ENCODE measurements at places on chromosomes 16 and 17.

DNA sequence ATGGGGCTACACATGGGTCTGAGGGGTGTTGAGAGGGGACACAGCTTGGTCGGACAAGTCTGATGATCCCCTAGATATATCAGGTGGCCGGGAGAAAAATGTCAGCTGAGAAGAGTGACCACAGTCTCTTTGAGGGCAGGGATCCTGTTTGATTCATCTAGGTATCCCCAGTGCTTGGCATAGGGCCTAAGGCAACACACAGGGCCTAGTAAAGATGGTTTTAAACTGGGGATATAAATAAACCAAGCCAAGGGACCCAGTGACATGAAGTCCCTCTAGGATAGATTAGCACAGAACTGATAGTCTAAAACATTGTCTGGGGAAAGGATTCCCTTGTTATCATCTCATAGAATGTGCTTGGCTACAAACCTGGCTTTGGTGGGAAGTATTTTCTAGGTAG lies 1.4 kb downstream of the ERCC4 start:
- DNase-seq, result no peak

- DNase-seq, result no peak
Measured at GRCh38 chr16:25859645-25860044, 167.9 kb downstream of the HS3ST4 start.

- DNase-seq, result no peak
Measured at GRCh38 chr16:51834133-51834532, 683.1 kb upstream of the SALL1 start.

GRCh38 chr16:21001262-21001661 lies 100.7 kb downstream of the LYRM1 start:
- DNase-seq, result no peak

- DNase-seq, result no peak
Measured at GRCh38 chr16:4899474-4899846, 37.5 kb downstream of the PPL start.

DNA sequence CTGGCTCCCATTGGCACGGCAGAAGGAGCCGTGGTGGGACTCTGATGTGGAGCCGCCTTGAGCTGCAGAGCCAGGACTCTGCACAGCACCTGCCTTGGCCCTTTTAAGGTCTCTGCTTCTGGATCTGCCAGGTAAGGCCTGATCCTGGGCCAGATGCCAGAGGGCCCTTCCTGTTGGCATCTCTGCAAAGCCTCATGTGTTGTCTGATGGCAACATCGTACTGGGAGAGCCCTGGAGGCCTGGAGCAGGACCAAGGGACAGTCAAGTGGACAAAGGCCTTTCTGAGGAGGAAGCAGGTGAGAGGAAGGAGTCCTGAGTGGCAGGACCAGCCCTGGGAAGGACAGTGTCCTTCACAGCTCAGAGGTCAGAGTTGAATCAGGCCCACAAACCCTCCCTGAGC lies 26.1 kb downstream of the SOCS1 start:
- DNase-seq, result no peak

GRCh38 chr16:85863384-85863774 lies 35.6 kb upstream of the IRF8 start:
- DNase-seq, result no peak

DNA sequence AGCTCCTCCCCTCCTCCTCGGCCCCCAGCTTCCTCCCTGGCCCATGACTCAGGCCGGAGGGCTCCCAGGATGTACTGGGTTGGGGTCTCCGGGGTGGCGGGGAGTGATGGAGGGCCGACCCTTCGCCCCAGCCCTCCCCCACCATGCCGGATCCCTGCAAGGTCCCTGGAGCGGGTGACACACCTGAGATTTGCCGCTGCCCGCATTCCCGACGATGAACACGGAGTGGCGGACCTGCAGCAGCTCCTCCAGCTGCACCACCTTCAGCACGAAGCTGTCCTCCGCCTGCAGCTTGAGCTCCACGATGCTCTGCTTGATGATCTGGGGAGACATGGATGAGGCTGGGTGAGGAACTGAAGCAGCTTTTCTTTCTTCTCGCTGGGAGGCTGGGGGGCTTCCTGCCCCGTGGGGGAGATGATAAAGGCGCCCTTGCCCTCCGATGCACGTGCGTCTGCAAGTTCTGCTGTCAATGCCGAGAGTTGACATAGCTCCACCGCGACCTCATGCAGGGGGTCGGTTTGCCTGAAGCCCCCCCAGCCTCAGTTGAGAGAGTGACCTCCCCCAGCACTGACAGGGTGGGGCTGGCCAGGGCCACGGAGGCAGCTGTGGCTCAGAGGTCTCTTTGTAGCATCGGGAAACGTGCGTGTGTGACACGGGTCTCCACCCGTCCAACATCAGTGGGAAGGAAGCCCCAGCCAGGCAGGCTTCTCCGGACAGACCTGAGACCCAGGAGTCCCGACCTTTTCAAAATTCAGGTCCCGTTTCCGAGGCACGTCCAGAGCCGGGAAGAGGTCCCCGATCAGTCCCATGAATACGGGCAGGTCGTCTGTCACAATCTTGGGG lies 83.1 kb downstream of the DNAH17 start:
- no peak for DNase-seq

DNA sequence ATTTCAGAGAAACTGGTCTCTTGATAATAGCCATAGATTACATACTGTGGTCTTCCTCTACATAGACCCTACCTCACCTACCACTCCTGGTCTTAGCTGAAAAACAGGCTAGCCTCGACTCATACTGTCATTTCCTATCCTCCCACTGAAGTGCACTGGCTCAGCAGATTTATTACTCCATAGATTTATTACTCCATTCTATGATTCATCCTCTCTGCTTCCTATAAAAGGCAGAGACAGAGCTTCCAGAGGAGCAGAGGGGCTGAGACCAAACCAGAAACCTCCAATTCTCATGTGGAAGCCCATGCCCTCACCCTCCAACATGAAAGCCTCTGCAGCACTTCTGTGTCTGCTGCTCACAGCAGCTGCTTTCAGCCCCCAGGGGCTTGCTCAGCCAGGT lies at the start of gene CCL7:
Gene CCL7, plus strand, starts transcription at position 253 of the 400 bp plus-strand sequence. Its CDS starts 70 bp downstream, at position 323.
- peak; percentile 9 for DNase-seq

DNA sequence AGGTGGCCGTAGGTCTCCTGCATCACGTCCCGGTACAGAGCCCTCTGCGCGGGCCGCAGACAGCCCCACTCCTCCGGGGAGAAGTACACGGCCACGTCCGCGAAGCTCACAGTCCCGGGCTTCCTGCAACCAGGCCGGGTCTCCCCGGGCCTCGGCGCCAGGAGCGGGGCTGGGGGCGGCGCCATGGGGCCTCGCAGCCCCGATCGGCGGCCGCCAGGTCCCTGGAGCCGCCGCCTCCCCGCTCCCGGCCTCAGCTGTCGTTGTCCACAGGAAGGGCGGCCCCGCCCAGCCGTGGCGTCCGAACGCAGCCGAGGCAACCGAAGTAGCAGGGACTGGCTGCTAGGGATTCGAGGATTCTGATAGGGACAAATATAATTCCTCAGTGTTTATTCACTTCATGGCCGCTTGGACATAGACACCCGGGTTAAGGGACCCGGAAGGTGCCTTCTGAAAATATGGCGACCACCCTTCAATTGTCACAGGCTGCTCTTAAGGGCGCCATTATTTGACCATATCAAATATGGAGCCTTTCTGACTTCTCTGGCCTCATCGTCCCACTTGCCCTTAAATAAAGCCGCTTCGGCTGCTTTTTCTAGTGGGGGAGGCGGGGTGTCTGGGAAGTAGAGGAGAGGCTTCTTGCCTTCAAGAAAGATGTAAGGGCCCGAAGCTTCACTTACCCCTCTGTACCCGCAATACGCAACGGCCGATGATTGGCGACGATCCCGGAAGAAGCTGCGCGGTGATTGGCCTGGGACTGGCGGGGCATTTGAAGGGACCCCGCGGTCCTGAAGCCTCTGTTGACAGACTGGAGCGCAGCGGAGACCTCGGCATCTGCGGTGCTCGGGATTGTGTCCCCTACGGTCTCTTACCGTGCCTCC lies at the start of gene ZNF688:
Gene ZNF688, minus strand, starts transcription at position 270 of the 878 bp plus-strand sequence. Its CDS starts 85 bp downstream, at position 185.
- DNase-seq, result peak; percentile 95

GRCh38 chr17:44079877-44080821 lies 9.6 kb downstream of the G6PC3 start:
- no peak for DNase-seq

DNA sequence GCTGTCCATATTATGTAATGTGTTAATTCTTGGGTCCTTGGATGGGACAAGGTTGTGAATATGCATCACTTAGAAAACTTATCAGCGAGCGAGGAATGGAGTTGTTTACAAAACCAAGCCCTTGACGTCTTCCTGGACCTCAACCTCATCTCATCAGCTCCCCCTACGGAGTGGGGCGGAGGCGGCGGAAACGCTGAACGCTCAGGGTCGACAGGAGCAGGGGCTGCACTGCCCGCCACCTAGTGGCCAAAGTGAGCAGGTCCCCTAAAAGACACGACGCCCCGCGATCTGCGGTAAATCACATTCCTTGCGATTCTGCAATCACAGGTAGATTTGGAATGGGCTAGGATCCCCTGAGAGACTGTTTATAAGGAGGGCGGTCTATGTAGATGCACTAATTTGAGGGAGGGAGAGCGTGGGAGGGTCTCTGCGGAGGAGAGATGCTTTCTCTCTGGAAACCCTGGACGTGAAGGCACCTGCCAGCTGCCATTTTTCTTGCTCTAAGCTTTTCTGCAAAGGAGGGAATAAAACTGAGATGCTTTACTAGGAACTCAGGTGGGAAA lies 5.4 kb upstream of the ICAM2 start:
- peak; percentile 82 for DNase-seq

DNA sequence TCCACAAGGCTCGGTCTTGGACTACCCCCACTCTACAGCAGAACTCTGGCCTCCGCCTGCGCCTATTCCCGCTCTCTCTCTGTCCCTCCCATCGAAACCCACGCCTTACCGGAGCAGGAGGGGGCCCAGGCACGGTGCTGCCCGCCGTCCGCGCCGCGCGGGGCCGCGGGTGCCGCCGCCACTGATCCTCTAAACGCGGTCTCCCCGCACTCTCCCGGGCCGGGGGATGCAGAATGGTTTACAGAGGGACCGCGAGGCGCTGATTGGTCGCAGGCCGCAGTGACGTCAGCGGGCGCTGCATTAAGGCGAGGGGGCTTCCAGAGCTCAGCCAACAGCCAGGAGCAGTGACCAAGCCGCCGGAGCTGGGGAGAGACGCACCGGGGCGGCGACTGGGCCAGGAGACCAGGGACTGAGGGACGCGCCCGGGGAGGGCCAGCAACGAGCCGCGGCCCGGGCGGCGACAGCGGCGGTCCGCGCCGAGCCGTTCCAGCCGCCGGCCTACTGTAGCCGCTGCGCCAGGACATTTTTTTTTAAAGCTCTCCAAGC lies 747 bp upstream of the LHX1 start:
- no peak for DNase-seq

DNA sequence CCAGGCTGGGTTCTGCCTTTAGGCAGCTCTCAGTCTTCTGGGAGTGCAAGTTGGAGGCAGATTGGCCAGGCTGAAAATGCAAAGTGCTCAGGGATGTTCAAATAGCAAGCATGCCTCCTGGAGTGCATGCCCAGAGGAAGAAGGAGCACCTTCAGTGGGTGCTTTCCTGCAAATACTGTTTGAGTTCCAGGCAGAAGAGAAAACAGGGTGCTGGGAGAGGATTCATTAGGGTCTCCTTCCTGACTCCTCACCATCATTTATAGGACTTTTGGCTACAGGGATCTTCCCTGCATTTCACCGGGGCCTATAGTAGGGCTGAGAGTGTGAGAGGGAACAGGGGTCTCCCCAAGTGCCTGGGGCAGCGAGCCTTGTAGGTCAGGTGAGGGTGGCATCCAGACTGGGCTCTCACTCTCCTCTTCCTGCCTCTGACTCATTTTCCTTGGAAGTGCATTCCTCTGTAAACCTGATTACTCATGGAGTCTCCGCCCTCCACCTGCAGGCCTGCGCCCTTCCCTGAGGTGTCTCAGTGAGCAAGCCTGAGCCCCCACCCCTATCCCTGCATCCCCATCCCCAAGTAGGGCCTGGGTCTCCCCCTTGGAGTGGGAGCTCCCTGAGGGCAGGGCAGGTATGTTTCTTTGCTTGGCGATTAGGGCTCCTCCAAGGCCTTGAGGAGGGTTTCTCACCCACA lies 17.1 kb upstream of the TNS4 start:
- peak; percentile 89 for DNase-seq

DNA sequence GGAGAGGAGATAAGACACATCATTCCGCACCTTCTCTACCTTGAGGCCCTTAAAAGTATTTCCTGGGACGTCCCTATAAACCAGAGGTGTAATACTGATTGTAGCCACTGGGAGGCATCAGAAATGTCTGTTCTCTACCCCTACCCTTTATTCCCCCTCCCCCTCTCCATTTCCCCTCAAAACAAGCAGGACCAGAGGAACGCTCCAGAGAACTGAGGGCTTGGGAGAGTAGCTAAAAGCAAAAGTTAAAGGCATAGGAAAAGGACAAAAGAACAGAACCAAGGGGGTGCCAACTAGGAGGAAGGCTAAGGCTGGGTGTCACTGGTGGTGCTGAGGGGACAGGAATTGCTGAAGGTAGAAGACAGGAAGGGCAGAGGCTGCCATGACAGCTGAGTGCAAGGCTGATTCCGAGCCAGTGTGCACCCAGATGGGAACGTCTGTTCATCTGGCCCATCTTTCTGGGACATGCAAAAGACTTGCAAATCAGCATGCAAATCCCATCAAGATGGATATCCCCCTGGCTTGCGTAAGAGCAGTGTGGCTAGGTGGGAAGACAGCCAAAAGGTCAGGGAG lies 6.7 kb downstream of the CAMTA2 start:
- peak; percentile 37 for DNase-seq

- no peak for DNase-seq
Measured at GRCh38 chr17:79552405-79552804, 58.4 kb downstream of the RBFOX3 start.

- DNase-seq, result no peak
Measured at GRCh38 chr17:76469076-76469990, 1.9 kb downstream of the AANAT start.
